ENCODE measurements at places on chromosomes 6 and 20. TPM values are rescaled to one million over a fixed set of nuclear protein-coding genes. Genes with fewer than 3 reads are reported as not detected.

The FUT9 gene
- 4.3 TPM for polyA plus RNA-seq

The PHACTR3 gene
- polyA plus RNA-seq, result 12.8 TPM

The NKX2-2 gene
- not detected for polyA plus RNA-seq

The CDKAL1 gene
- 19.5 TPM for polyA plus RNA-seq

The HCK gene
- polyA plus RNA-seq, result 2.8 TPM

The TAAR1 gene
- 0.21 TPM for polyA plus RNA-seq

The ARFGEF3 gene
- 5.8 TPM for polyA plus RNA-seq

The TGM3 gene
- 1.0 TPM for polyA plus RNA-seq

The RANBP9 gene
- 50.1 TPM for polyA plus RNA-seq

The CDH26 gene
- 0.43 TPM for polyA plus RNA-seq

The HLA-DMB gene
- polyA plus RNA-seq, result 77.3 TPM

DNA sequence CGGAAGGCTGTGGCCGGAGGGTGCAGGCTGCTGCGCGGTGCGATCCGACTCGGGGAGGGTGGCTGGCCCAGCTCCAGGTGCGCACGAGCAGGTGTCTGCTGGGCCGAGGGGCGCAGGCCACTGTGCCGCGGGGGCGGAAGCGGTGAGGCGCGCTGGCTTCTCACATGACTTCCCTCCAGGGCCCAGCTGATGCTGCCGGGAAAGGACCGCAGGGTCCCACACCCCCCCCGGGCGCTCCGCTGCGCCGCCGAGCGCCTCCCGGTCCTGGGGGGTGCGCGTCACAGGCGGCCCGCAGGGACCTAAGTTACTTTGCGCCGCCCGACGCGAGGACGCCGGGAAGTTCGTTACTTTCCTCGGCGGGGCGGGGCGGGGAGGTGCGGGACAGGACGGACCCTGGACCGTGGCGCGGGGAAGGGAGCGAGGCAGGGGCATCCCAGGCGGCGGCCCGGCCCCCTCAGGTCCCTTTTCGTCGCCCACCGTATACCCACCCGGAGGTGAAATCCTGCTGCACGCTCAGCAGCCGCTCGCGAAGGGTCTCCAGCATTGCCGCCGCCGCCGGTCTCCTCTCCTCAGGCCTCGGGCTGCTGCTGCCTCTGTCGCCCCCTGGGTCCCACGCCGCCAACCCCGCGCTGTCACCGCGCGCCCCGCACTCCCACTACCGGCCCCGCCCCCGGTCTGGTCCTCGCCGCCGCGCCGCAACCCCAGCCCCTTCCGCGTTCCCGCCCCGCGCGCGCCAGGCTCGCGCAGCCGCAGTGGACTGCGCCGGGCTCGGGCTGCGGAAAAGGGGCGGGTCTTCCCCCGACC is at the start of gene DTNBP1:
DTNBP1 (minus strand) TSS at position 703 of the 804 bp plus-strand sequence; CDS start at position 544, 159 bp downstream.
- peak; percentile 64 for DNase-seq

- no peak for DNase-seq
Observed at GRCh38 chr6:6781172-6781872, 192.8 kb downstream of the LY86 start.

- DNase-seq, result no peak
Observed at GRCh38 chr6:85676086-85676729, 33.5 kb upstream of the SYNCRIP start.

GRCh38 chr20:10674684-10675449 is 1.1 kb upstream of the JAG1 start:
- no peak for DNase-seq

- DNase-seq, result no peak
Observed at GRCh38 chr6:52718550-52718949, 44.7 kb downstream of the GSTA2 start.

- no peak for DNase-seq
Observed at GRCh38 chr6:70863343-70863742, 93.5 kb downstream of the B3GAT2 start.

- DNase-seq, result no peak
Observed at GRCh38 chr20:63706852-63707557, 771 bp downstream of the ARFRP1 start.

- no peak for DNase-seq
Observed at GRCh38 chr20:13765299-13765698, 19.4 kb downstream of the ESF1 start.

DNA sequence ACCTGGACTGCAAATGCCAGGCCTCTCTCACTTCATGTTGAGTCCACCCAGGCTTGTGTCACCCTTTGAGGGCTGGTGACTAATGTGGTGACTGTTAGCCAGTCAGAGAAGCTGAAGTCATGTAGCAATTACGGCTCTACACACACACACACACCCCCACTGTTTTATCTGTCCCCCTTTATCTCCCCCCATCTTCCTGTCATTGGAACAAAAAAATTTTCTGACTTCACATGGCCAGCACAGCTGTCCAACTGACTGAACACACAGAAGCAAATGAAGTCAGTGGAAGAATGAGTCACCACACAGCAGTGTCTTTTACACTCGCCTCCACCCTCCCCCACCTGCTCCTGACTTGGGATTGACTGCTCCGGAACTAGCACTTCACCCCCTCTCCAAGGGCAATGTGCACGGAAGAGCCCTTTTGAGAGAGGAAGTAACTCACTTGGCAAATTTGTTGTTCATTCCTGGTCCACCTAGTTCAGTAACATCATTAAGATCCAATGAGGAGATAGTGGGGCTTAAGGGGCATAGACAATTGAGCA is 198.0 kb downstream of the RNF144B start:
- DNase-seq, result no peak

DNA sequence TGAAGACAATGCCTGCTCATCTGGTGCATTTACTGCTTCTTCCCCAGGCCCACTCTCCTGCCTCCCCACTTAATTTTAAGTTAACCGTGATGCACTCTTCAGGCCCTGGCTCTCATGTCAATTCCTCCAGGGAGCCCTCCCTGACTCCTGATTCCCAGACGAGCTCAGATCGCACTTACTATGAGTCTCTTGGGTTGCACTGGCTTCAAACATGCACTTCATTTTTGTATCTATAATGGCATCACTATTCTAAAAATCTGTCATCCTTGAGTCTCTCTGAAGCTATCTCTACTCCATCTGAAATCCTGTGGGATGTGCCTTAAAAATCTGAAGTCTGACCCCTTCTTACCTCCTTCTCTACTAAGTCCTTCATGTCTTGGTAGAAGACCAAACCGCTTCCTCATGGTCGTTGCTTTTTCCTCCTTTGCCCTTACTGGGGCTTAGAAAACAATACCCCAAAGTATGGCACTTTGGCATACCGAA is 24.7 kb downstream of the COX4I2 start:
- no peak for DNase-seq

GRCh38 chr6:20678831-20679352 is 144.6 kb downstream of the CDKAL1 start:
- no peak for DNase-seq

GRCh38 chr6:71385111-71385822 is 96.7 kb downstream of the OGFRL1 start:
- DNase-seq, result no peak

DNA sequence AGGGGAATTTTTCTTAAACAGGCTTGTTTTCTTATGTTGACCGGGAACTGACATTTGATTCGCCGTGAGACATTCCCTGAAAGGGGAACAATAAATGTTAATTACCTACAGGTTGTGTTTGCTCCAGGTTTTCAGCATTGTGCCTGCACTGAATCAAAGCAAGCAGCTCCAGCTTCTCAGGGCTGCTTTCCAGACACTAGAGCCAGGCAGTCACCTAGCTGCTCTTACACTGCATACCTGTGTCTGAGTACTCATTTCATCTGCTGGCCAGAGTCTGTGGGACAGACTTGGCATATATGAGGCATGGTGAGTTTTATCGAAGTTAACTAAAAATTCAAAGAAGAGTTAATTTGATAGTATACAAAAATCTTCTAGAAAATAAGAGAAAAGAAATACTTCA is 951.8 kb upstream of the MAP3K7 start:
- no peak for DNase-seq
